ENCODE measurements at places on chromosomes 11 and 22.

- DNase-seq: no peak
Measured at GRCh38 chr11:48193876-48194275, 22.7 kb upstream of the OR4B1 start.

GRCh38 chr11:123035831-123036230 is 26.1 kb downstream of the HSPA8 start:
- no peak for DNase-seq

DNA sequence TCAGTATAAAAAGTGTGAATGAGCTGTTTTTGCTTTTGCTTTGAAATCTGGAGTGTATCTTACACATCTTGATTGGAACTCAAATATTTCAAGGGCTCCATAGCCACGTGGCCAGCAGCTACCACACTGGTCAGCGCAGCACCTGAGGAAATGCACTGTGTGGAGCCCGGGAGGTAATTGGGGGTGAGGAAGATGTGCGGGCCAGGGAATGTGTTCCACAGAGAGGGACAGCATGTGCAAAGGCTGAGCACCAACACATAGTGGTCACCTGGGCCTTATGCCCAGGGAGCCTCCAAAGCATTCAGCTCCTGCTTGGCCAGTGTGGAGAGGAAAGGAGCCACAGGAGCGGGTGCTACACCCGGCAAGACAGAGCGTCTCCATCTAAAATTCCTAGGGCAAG is 20.8 kb downstream of the RELT start:
- DNase-seq: no peak

GRCh38 chr22:21102659-21103267 is 57.0 kb downstream of the LRRC74B start:
- no peak for DNase-seq

DNA sequence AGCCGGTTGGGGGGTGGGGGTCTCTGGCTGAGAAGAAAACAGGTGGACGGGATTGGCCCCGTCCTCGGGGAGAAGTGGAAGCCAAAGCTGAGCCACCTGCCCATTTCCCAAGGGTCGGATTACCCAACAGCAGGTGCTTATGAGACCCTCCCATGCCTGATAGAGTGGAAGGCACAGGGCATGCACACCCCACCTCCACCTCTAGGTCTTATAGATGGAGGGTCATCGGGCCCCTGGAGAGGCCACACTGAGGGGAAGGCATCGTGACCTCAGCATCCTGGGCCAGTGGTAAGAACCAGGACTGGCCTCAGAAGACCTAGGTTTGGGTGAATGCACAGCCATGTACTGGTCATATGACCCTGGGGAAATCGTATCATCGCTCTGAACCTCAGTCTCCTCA is 85.9 kb downstream of the BUD13 start:
- DNase-seq: no peak

DNA sequence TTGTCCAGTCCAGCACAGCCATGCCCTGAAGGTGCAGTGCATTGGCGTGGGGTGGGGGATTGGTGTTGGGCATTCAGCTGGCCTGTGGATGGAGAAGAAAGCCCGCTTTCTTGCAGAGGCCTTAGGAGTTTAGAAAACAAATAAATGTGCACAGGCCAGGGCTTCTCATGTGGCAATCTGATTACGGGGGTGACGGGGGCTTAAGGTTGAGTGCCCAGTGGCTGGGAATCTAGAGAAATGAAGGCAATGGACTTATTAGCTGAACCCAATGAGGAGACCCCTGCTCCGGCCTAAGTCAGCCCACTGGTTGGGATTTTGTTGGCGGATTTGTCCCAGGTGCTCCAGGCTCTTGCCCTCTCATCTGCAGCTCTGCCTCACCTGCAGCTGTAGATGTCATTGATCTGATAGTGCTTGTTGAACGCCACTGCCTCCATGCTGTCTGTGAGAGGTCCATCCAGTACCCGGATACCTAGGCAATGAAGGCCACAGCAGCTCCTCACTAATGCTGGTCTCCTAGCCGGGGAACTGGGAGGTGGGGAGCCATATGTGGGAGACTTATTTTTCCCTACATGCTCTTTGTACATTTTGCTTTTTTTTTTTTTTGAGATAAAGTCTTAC is 6.2 kb downstream of the PCSK7 start:
- no peak for DNase-seq

- no peak for DNase-seq
Measured at GRCh38 chr11:117887431-117888138, 11.1 kb upstream of the FXYD6 start.

DNA sequence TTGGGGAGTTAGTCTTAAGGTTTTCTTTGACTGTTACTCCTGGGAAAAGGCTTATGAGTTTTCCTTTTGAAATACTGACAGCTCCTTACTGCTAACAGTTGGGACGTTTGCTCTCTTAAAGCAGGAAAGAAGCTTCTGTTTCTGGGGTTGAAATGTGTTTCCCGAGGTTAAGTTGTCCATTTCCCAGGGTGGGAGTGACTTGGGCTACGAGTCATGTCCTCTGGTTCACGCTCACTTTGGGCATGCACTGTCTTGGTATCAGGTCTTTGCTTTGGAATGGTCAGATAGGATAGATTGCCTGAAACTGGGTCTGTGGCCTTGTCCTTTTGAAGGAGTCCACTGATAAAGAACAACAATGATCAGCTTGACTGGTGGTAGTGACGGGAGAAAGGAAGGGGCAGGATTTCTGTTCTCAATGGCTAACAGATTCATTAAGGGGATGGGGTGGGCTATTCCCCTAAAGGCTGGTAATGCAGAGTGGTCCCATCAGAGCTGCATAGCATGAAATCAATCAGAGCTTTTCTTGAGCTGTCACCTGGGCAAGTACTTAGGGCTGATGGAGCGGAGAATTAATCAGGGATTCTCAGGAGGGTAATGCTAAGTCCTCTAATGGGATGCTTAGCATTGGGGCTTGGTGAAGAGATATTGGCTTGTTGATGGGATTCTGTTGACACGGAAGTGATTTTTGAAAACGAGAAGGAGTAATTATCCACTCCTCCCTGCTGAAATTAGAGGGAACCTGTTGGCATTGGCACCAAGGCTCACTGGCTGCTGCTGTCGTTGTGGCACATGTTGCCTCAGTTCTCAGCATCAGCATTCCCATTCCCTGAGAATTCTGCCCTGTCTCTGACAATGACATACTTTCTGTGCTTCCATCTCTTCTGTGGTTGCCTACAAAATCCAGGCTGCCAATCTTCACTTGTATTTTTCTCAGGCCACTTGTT is 81.6 kb downstream of the TEAD1 start:
- DNase-seq: no peak

GRCh38 chr11:68350759-68351449 is 38.5 kb downstream of the LRP5 start:
- no peak for DNase-seq

- DNase-seq: no peak
Measured at GRCh38 chr22:49765091-49765771, 62.4 kb downstream of the BRD1 start.

DNA sequence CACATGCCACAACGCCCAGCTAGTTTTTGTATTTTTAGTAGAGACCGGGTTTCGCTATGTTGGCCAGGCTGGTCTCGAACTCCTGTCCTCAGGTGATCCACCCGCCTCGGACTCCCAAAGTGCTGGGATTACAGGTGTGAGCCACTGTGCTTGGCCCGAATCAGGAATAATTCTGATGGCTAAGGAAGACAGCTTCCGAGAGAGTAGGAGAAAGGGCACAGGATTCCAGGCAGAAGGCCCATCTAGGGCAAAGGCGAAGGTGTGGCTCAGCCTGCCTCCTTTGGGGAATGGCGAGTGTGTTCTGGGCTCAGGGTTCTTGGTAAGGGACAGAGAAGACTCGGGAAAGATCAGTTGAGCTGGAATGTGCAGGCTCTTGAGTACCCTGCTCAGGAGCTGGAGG is 1.6 kb upstream of the SYCE3 start:
- no peak for DNase-seq

- no peak for DNase-seq
Measured at GRCh38 chr11:2382936-2383851, 6.1 kb downstream of the CD81 start.

- no peak for DNase-seq
Measured at GRCh38 chr22:48268771-48269552, 1506.5 kb downstream of the TBC1D22A start.

DNA sequence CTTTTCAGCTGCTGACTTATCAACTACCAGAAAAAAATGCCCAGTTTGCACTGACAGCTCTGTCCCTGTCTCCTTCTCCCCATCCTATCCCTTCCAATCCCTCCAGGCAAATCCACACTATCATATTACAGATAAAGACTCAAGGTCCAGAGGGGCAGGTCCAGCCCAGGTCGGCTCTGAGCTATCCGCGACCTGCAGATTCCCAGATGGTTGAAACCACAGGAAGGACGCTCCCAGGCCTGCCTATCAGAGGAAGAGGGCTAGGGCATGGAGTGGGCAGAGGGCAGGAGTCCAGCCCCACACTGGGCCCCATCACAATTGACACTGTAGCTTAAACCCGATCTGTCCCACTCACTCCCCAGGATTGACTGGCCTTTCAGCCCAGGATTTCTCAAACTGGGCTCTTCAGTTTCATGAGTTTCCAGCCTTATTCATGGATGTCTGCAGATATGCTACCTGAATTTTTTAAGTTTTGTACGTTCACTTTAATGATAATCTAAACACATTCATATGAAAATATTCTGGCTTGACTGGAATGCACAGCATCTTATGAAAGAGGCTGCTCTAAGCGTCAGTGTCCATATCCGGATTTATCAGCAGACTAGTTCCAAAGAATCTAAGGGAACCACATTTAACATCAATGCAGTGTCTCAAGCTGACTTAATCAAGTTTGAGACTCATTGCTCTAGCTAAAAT is 16.4 kb upstream of the FCHSD2 start:
- no peak for DNase-seq

- no peak for DNase-seq
Measured at GRCh38 chr11:73142128-73142377, at the start of gene FCHSD2. Gene FCHSD2 (minus strand): TSS chr11:73142318. CDS start chr11:73141877, 441 bp downstream.

GRCh38 chr22:20027966-20028854 is 7.3 kb downstream of the TANGO2 start:
- no peak for DNase-seq

DNA sequence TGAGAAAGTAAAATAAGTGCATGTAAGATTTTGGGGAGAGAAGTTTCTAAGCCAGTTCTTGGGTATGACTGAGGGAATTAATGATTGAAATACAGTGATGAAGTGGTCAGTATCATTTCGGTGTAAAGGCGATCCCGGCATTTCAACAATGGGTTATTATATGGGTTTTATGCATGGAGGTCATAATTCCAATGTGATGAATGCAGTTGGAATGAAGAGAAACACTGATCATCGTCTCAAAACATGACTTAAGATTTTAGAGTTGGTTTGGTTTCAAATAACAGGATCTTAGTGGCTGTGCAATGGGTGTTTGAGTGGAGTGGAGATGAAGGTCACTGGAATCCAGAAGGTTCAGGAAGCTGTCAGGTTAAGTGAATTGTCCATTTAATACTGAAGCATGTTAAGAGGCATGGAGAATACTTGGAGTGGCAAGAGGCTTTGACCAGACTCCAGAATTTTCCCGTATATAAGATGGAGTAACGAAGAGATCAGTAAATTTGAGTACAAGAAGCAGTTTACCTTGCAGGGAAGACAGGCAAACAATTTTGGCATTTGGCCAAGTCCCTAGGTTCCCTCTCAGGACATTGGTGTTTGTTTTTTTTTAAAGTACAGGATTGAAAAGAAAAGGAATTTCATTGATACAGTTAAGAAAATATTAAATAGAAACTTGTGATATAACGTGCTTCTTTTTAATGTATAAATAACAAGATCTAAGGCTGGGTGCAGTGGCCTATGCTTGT is 96.4 kb upstream of the BIRC3 start:
- peak; percentile 31 for DNase-seq

DNA sequence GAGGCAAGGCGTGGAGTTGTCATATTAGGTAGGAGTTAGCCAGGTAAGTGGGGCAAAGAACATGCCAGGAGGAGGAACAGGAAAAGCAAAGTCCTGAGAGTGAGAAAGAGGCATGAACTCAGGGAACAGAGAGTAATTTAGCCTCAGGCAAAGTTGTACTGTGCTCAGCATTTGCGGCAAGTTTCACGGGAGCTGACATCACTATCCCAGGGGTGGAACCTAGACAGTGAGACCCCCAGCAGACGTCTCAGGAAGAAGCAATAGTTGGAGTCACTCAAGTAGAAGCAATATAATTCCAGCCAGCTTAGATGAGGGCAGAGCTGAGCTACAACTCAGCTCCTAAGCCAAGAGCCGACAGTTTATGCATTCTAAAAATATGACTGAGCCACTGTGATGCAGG is 426.0 kb upstream of the ISX start:
- no peak for DNase-seq
